Activated CD4-positive, CD25-positive, alpha-beta regulatory T cell treated with anti-CD3 and anti-CD28 coated beads, Interleukin-2, amount 50 U/mL, for 16 hours (primary cell): ENCODE measurements at places on chromosomes 3 and 15.

- no peak for DNase-seq
Observed at GRCh38 chr15:58058073-58058472, 7.4 kb downstream of the ALDH1A2 start.

- no peak for DNase-seq
Observed at GRCh38 chr15:57098896-57099295, 180.5 kb downstream of the TCF12 start.

- no peak for DNase-seq
Observed at GRCh38 chr3:133901083-133901482, 5.4 kb upstream of the RAB6B start.

DNA sequence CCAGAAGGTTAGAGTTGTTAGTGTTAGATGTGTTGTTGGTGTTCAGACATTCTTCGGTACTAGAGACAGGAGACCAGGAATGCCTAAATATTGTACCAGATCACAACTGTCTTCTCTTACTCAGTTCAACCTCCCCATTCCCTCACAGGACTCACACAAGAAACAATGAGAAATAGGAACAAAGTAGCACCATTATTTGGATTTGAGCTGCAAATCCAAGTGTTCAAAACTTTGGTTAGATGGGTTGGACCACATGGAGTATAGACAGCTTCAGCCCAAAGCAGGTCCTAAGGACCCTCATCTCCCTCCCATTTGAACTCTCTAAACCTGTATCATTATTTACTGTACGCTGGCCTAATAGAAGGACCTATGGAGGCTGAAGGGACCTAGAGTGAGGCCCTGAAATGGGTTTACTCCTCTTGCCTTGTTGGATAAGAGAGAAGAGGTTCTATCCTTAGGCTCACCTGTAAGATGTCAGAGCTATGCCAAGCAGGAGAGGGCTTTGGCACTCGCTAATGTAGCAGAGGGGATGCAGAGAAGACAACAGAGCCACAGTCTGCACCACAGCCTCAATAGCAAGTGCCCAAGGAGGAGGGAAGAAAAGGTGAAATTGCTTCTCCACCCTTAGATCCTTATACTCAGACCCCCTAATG lies 70.9 kb downstream of the FNDC3B start:
- DNase-seq: no peak

GRCh38 chr15:59739557-59740186 lies 50.6 kb upstream of the BNIP2 start:
- DNase-seq: no peak

- DNase-seq: no peak
Observed at GRCh38 chr3:40623567-40623966, 98.8 kb downstream of the ZNF621 start.

DNA sequence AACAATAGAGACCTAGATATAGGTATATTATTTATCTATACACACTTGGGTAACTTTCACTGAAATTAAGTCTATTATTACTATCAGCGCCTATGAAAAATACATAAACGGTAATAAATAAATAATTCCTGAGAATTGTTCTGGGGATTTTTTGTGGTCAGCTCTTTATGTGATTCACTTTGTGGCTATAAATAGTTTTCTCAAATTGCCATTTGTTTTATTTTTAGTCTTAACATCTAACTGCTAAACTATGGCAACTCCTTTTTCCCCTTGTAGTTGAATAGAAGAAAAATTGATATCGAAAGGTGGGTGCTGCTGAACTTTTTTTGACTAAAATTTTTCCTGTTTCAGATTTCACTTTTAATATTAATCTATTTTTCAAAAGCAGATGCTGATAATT lies 189.0 kb downstream of the VGLL3 start:
- DNase-seq: no peak

DNA sequence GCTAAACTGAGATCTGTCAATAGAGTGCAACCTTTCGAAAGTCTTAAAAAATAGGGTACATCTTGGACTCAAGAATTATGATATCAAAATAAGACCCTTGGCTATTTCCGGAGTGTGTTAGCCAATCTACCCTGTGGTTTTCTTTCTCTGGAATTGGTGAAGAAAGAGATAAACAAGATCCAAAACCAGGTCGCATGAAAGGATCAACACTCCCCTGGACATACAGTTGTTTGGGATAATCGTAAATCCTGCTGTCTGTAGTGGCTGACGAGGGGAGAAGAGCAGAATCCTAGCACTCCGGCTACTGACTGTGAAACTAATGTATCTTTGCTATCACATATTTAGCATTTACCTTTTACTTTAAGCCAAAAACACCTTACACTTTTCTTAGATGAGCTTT lies 30.9 kb downstream of the FNDC3B start:
- DNase-seq: no peak

- DNase-seq: no peak
Observed at GRCh38 chr3:132457286-132457685, 40.0 kb downstream of the DNAJC13 start.

DNA sequence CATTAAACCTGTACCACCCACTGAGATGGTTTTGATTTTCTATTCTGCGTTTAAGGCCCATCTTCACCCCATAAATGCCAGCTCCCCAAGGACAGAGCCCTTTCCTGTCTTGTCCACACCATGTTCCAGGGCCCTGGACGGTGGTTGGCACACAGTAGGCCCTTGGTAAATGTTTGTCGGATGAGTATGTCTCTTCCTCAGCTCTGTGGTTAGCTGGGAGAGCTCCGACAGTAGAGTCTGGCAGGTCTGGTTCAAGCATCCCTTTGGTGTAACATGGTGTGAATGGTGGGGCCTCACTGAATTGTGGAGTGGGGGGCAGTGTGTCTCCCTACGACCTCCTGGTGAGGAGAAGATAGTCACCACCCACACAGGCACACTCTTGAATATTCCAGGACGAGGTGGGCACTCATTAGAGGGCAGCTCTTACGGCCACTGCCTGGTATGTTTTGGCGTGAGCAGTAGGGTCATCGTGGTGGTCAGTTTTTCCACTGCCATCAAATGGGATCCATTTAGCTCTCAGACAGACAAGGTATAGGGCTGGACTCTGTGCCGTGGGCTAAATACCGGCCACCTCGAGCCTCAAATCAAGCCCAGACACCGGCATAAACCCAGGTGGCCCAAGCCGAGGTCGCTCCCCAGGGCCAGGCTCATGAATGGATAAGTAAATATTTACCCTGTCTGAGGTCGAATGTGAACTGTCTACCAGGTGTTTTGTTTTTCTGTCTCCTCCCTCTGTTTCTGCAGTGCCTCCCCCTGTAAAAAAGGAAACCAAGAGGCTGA lies 61.3 kb downstream of the SMAD3 start:
- no peak for DNase-seq

GRCh38 chr3:194274424-194275085 lies 76.6 kb downstream of the CPN2 start:
- no peak for DNase-seq

DNA sequence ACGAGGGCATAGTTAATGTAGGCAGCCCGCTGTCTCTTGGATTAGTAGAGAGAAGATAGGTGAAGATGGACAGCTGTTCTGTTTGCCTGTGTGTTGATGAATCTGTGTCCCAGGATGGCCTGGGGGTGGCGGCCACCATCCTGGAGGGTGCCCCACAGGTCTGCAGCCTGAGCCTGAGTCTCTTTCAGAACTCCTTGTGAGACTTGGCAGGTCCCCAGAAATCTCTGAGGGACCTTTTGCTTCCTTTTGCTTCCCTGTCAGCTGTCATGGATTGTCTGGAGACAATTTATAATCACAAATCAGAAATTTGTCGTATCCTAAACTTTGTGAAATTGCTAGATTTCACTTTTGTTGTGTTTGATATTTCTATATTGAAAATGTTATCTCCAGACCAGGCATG lies 17.4 kb downstream of the FAN1 start:
- DNase-seq: no peak

GRCh38 chr3:103052236-103052830 lies 617.5 kb downstream of the ZPLD1 start:
- DNase-seq: no peak

DNA sequence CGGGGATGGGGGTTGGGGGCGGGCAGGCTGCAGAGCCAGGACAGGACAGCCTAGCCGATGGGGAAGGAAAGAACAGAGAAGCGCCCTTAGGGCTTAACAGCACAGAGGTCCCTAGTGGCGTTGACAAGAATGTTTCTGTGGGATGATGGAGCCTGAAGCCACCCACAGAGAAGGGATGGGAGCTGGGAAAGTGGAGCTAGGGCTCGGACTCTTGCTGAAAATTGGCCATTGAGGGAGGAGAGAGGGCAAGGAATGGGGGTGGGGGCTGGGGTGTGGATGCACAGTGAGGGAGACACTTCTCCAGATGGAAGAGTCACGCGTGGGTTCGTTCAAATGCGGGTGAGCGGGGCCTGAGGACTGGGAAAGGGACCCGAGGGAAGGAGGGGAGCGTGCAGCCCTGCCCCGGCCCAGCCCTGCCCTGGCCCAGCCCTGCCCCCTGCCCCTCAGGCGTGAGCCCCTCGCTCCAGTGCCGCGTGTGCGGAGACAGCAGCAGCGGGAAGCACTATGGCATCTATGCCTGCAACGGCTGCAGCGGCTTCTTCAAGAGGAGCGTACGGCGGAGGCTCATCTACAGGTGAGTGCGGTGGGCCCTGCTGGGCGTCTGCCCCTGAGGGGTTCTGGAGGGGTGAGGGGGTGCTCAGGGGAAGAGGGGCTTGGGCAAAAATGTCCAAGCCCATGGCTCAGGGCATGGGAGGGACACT lies 832 bp downstream of the NR2E3 start:
- no peak for DNase-seq

DNA sequence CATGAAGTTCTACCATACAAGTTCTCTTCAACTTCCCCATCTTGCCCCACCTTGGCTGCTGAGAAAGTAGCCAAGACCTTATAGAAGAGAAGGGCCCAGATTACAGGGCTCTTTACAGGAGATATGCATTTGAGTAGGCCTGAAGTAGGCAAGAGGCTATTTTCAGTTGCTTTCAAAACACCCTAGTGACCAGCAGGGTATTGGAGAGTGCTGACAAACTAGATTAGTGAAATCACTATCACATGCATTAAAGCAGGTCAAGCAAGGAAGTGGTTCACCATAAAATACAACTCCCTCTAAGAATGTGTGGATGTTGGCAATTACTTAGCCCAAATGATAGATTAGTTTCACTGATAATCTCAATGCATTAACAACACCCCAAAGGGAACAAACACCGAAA lies 2.7 kb upstream of the LZTFL1 start:
- DNase-seq: no peak

- no peak for DNase-seq
Observed at GRCh38 chr3:186520957-186521842, 23.0 kb downstream of the CRYGS start.

GRCh38 chr3:141269961-141270360 lies 38.3 kb downstream of the PXYLP1 start:
- DNase-seq: no peak

DNA sequence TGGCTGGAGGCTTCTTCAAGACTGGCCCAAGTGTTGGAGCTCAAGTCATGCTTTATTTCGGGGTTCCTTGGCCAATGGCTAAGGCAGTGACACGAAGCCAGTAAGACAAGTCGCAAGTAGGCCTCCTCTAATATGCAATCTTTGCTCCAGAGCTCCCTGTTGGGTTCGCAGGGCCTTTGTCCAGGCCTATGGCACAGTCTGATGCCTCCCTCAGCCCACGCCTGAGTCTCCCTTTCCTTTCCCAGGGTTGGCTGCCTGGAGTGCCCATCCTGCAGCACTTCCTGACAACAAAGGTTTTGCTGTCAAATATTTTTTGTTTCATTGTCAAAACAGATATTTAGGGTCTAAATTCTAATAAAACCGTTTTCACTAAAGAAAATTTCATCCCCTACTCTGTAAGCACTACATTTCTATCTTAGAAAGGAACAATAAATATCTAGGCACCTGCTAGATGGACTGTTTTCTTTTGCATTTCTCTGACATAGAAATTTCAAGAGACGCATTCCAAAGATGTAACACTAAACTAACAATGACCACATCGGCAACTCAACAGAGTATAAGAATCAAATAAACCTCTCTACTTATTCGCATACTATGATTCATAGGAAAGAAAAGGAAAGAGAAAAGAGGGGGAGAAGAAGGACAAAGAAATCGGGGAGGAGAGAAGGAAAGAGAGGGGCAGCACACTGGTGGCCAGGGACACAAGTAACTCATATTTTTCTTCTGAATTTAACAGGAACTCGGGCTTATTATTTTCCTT lies 393.1 kb upstream of the ATP11B start:
- no peak for DNase-seq

GRCh38 chr15:43648649-43649429 lies at the start of gene CATSPER2:
Gene CATSPER2 (minus strand): TSS chr15:43648844. CDS start chr15:43648061, 783 bp downstream.
- DNase-seq: no peak

DNA sequence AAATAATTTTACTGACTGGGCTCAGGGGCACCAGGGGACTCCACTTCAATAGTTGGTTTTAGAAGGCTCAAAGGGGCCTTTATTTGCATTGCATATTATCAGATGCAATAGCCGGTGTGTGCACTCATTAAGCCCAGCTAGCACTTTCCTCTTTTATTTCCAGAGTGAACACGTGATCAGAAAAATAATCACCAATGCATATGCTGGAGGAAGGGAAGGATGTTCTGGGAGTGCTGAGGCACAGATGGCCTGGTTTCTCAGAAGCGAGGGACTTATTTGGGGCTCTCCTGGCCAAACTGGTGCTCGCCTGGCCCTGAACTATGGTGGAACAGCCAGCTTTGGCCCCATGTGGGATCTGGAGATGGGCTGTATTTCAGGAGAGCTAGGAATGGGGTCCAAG lies 60.4 kb upstream of the SEC13 start:
- no peak for DNase-seq

DNA sequence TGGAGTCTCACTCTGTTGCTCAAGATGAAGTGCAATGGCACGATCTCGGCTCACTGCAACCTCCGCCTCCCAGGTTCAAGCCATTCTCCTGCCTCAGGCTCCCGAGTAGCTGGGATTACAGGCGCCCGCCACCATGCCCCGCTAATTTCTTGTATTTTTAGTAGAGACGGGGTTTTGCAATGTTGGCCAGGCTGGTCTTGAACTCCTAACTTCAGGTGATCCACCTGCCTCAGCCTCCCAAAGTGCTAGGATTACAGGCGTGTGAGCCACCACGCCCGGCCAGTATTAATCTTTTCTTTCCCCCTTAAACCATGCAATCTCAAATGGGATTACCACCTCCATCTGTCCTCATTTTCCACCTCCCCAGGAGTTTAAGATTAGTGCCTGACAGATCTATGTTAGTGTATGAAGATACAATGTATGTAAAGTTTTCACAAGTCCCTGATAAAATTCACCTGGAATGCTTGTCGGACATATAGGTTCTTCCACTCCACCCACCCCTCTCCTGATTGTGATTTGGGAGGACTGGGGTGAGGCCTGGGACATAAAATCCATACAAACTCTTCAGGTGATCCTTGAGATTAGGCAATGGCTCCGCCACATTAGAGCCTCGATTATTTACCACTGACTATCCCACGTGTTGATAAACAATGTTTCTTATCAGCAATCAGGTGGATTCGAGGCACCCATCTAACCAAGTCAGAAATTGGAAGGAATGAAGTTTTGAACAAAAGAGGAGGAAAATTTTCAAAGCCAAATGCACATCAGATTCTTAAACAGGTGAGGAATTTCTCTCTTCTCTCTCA lies 1.2 kb downstream of the PARL start:
- no peak for DNase-seq

DNA sequence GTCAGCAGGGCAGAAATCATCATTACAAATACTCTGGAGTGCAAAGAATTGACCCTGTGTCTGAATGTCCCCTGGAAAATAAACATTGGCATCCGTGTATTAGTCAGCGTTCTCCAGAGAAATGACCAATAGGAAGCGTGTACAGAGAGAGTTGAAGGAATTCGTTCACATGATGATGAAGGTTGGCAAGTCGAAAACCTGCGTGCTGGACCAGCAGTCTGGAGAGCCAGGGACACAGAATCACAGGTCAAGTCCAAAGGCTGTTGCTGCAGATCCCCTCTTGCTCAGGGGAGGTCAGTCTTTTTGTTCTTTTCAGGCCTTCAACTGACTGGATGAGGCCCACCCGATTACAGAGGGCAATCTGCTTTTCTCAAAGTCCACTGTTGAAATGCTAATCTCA lies 16.6 kb downstream of the GP9 start:
- DNase-seq: no peak

GRCh38 chr15:77118882-77119321 lies 48.0 kb upstream of the TSPAN3 start:
- DNase-seq: no peak
